ENCODE measurements at places on chromosomes 12 and 14. TPM values are rescaled to one million over a fixed set of nuclear protein-coding genes. Genes with fewer than 3 reads are reported as not detected.

GRCh38 chr12:91732086-91732485 is 413.6 kb downstream of the BTG1 start:
- DNase-seq = peak; percentile 49

The NTF3 gene
- 6.2 TPM for polyA plus RNA-seq

The RASSF9 gene
- 1.1 TPM for polyA plus RNA-seq

DNA sequence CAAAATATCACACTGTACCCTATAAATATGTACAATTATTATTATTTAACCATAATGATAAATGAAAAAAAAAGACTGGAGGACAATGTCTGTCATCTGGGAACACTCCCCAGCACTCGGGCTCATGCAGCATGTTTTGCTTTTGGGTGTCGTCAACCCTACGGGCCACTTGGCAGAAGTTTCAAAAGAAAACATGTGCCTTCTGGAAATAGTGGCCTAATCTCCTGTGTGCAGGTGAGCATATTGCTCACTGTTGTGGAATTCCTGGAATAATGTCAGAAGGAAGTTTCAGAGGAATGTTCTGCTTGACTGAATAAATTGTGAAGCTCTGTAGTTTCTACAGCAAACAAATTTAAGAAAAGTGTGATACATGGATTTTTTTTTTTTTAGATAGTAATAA is 298.3 kb downstream of the SSPN start:
- DNase-seq = no peak

DNA sequence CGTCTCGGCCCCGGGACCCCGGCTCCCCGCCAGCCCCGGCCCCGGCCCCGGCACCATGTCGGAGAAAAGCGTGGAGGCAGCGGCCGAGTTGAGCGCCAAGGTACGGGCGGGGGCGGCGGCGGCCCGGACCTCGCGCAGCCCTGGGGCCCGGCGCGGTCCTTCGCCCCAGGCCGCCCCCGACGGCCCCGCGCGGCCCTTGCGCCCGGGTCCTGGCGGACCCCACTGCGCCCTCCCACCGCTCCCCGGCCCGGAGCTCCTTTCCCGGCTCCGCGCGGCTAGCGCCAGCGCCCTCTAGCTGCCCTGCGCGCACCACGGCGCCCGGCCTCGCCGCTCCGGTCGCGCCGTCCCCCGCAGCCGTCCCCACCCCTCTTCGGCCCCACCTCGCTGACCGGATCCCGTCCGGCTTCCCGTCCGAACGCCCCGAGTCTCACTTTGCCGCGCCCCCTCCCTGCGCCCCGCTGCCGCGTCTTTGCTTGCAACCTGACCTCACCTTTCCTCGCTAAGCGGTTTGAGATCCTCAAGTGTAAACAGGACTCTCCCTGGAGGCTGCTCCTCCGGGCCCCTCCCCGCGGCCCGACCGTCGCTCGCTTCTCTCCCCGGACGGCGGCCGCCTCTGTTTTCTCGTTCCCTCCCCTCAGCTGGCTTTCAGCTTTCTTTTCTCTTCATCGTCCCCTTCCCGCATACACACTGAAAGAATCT is 637 bp downstream of the PTMS start:
- DNase-seq = peak; percentile 90

Measured in GM23248 (cell line).